Ascending aorta (tissue), 2 donors: ENCODE measurements at places on chromosomes 6 and 20.

DNA sequence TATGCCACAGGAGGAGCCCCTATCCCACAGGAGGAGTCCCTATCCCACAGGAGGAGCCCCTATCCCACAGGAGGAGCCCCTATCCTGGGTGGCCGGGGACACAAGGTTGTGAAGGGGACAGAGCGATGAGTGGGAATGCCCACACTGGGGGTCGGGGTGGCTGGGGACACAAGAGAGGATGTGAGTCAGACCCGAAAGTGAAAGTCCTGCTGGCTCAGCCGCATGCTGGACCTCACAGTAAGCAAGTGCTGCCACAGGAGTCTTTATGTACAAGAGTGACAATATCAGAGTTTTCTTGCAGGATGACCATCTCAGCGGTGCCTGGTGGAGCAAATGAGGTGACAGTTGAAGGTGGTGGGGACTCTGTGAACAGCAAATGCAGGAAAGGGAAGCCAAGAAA, 93.7 kb downstream of the PSMB1 start:
- no peak for DNase-seq

DNA sequence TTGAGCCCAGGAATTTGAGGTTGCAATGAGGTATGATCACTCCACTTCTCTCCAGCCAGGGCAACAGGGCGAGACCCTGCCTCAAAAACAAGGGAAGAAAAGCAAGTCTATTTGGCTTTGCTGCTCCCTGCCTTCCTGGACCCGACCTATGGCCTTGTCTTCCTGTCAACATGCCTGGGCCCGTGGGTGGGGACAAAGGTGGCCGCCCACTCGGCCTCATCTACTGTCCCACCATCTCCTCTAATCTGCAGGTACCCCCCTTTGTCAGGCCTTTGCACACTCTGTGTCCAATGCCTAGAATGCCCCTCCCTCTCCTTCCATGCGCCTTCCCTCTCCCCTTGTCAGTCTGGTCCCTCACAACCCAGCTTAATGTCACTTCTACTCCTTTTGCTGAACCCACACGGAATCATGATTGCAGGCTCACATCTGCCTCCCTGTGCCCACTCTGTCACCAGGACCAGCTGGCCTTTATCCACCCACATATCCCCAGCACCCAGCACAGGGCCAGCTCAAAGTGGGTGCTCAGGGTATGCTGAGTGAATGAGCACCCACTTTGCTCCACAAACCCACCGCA, 40.3 kb downstream of the MDFI start:
- DNase-seq: no peak

DNA sequence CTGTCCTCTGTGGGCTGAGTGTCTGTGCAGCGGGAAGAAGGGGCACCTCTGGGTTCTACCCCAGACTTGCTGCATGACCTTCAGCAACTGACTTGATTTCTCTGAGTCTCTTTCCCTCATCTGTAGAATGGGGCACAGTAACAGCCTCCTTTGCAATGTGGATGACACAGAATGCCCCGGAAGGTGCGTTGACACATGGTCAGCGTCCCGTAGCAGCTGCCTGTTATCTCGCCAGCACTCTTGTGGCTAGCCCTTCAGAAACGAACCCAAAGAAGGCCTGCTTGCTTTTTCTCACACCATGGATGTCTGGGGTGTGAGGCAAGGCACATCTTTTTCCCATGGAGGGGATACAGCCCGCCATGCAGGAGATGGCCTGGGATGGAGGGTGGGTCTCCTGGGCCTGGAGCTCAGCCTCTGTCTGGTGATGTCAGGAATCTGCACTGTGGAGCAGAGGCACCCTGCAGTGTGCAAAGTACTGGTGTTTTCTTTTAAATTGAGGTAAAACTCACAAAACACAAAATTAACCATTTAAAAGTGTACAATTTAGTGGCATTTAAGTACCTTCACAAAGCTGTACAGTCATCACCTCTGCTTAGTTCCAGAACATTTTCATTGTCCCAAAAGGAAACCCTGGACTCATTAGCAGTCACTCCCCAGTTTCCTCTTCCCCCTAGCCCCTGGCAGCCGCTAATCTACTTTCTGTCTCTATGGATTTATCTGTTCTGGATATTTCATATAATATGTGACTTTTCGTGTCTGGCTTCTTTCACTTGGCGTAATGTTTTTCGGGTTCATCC, 59.8 kb upstream of the FAM83D start:
- no peak for DNase-seq

- no peak for DNase-seq
Measured at GRCh38 chr20:35059110-35059509, 33.5 kb downstream of the TRPC4AP start.

DNA sequence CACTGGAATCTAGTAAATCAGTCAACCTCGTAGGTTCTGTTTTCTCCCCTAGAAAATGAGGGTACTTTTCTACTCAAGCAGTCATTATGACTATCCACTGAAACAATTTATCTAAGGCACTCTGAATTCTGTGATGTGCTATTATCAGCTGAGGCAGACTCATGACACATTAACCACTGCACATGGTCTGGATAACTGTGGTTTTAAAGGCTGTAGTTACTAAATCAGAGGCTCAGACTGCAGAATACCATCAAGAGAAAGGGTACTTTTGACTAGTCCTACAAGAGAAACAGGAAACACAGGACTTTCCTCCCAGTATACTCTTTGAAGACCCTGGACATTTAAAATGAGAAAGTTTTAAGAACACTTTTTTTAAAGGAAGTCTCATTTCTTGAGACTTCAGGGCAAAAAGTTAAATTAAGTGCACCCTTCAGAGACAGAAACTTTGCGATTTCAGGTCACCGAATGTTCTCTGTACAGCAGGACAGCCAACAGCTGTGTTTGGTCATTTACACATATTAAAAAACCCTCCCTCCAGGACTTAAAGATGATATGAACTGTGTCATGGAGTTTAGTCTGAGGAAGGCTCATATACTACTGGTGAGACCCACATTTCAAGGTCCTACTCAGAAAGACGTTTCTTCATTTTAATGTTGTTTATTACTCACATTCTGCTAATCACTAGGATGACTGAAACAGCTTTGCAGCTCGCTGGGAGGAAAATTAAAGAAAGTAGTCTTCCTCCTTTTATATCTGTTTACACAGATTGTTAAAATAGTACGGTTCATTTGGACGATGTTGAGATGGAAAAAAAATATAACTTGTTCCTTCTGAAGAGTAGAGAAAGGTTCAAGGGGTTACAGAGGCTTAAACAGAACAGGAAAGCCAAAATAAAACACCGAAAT, 19.9 kb downstream of the ATXN1 start:
- DNase-seq: no peak

- peak; percentile 68 for DNase-seq
Measured at GRCh38 chr6:2197177-2197671, 48.2 kb downstream of the GMDS start.

- DNase-seq: no peak
Measured at GRCh38 chr20:23086931-23087411, 847 bp upstream of the CD93 start.

DNA sequence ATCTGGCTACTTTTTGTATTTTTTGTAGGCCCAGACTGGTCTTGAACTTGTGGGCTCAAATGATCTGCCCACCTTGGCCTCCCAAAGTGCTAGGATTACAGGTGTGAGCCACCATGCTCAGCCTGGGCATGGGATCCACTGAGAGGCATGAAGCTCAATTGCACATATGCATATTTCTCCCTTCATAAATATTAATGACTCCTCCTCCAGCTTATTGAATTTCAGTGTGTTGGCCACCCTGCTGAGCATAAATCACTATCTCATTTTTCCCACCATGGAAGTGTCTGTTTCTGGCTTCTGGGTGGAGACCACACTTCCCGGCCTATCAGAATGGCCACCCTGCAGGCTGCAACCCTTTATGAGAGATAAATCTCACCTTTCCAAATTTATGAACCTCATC, 53.6 kb upstream of the KIF16B start:
- no peak for DNase-seq

GRCh38 chr6:81900616-81901015, 148.1 kb upstream of the TENT5A start:
- no peak for DNase-seq

- DNase-seq: no peak
Measured at GRCh38 chr20:5900908-5901307, 49.4 kb downstream of the TRMT6 start.

GRCh38 chr6:153334121-153334520, 203.0 kb upstream of the RGS17 start:
- DNase-seq: no peak

GRCh38 chr6:92047152-92047850, 1372.1 kb downstream of the EPHA7 start:
- no peak for DNase-seq
